ENCODE measurements at places on chromosomes 13 and 19. TPM values are rescaled to one million over a fixed set of nuclear protein-coding genes. Genes with fewer than 3 reads are reported as not detected.

DNA sequence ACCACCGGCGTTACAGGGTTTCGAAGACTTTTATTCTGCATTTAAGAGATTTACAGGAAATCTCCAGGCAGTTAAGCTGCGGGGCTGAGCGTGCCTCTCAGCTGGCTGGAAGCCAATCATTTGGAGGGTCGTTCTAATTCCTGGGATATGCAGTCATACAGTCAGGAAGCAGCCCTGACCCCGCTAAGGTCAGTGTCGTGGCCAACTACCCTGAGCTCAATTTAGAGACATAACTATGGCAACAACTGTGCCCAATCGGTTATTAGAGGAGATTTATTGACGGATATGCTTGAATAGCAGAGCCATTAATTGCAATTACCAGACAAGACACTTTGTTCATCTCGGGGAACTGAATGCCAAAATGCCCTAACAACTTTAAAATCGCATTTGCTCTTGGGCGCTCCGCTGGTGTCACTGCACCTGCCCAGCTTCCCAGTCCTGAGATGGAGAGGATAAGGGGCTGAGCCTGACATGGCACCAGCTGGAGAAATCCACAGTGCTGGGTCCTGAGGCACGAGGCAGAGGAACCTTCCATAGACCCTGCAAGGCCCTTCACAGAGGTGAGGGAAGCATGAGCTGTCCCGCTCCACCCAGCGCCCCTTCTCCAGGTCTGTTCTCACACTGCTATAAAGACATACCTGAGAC lies 15.1 kb upstream of the ZNF507 start:
- peak; percentile 33 for DNase-seq

- DNase-seq = no peak
Observed at GRCh38 chr19:4354897-4355296, 11.5 kb downstream of the MPND start.

Gene ZNF556
- total RNA-seq = not detected

DNA sequence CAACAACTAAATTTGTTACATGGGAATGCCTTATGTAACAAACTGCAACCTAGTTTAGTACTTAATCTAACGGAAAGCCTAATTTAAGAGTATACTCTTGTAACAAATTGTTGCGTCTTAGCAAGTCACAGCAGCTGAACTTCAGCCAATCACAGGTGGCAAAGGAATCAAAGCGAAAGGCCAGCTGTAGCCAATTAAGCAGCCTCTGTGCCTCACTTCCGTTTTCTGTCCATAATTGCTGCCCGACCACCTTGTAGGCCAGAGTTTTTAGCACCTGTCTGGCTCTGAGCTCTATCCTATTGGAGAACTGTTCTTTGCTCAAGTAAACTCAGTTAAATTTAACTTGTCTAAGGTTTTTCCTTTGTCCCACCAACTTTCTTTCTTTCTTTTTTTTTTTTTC lies 18.1 kb upstream of the HSPH1 start:
- no peak for DNase-seq

GRCh38 chr13:43300865-43301264 lies 277.5 kb downstream of the DNAJC15 start:
- peak; percentile 59 for DNase-seq
